Omental fat pad (tissue), 4 donors: ENCODE measurements at places on chromosomes 2 and 18. TPM values are rescaled to one million over a fixed set of nuclear protein-coding genes. Genes with fewer than 3 reads are reported as not detected.

DNA sequence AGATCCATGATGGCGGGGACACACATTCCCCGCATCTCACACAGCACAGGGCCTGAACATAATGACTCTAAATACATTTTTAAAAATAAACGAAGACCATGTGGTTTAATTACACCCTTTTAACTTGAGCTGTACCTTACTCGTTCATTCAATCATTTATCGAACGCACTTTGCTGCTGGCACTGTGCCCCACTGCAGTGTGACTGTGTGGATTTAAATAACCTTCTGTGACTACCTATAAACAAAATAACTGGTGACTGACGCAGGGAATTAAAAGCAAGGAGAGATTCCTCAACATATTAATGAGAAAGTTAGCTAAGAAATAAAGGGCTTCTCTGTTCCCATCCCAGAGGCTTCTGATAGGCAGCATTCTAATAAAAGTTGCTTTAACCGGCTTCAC, 10.9 kb upstream of the FZD7 start:
- DNase-seq, result no peak

DNA sequence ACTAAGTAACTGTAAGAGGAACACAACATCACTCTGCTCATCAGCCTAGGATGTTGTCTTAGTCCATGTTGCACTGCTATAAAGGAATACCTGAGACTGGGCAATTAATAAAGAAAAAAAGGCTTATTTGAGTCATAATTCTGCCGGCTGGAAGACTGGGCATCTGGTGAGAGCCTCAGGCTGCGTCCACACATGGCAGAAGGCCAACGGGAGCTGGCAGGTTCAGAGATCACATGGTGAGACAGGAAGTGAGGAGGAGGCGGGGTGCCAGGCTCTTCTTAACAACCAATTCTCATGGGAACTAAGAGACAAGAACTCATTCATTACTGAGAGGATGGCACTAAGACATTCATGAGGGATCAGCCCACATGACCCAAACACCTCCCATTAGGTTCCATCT, 46.8 kb downstream of the EPG5 start:
- DNase-seq, result peak; percentile 44

- no peak for DNase-seq
Measured at GRCh38 chr18:4125224-4125623, 329.9 kb downstream of the DLGAP1 start.

- no peak for DNase-seq
Measured at GRCh38 chr18:76042511-76042910, 452.5 kb downstream of the ZNF516 start.

DNA sequence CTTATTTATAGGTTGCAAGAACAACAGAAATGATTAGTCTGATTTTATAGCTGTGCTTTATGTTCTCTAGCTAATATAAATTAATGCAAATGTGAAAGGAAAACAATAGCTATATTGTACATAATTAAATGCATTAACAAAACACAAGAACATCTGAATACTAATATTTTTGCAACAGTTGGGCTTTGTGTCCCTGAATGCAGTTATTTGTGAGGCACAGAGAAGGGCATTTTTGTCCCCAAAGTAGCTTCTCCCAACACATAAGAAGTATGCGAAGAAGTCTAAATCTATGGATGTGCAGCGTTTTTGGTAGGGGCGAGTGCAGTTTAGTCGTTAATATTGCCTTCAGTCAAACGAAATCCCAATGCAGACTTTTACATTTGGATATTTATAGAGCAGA, 110.0 kb downstream of the MBP start:
- no peak for DNase-seq

DNA sequence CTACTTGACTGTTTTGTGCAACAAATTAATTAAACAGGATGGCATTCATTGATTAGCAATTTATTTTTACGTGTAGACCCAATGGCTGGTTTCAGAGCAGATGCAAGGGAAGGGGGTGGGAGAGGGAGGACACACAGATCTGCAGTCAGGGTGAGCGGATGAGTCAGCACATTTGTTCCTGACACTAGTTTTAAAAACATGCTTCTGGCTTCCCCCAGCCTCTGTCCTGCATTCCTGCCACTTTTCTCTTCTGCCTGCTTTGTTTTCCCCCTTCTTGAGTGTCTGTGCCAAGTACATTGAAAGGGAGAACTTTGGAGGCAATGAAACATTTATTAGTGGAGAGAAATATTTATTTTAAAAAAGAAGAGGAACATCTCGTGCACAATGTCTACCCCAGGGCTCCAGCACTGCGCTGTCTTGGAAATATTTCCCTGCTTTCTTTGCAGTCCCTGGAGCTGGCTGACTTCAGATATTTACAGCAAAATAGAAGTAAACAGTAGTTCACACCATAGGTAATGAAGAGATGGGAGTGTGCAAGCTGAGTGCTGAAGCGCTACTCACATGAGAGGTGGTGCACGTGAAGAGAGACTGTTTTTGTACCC, 52.2 kb downstream of the NRP2 start:
- DNase-seq, result no peak

- DNase-seq, result no peak
Measured at GRCh38 chr2:127093648-127094210, 13.2 kb downstream of the BIN1 start.

GRCh38 chr2:156565066-156565710, 129.0 kb downstream of the GPD2 start:
- DNase-seq, result no peak

DNA sequence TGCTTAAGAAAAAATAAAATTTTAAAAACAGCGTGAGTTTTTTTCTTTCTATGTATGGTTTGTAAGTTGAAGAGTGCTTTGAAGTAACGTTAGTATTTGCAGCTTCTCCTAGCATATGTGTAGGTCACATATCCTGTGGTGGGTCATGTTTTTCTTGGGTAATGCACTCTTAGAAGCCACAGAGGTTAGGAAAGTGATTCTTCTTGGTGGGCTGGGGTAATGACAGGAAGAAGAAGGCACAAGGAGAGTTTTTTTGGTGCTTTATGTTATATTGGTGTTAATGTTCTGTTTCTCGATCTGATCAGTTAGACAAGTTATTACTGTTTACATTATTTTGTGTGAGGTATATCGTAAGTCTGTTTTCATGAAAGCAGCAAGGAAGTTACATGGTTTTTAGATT, 109.0 kb downstream of the ICA1L start:
- no peak for DNase-seq

DNA sequence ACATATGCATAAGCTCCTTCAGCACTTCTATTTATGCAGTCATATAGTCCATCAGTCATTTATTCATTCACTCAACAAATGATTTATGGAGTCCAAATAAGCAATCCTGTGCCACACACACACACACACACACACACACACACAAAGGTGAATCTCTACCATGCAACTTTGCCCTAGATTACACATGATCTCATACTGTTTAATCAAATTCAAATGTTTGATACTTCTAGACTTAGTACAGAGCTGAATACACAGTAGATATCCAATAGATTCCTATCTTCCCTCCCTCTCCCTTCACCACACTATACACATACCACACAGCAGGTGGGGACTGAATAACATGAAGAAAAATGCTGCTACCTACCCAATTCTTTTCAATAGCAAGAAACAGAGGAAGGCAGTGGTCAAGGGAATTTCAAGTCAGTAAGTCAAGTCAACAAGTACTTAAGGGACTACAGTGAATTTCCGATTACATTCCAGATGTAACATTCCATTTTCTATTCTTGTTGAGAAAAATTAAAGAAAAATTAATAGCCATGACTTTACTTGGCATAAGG, 65.4 kb downstream of the EPG5 start:
- DNase-seq, result no peak

GRCh38 chr2:240186191-240186725, 45.8 kb upstream of the OTOS start:
- DNase-seq, result no peak

DNA sequence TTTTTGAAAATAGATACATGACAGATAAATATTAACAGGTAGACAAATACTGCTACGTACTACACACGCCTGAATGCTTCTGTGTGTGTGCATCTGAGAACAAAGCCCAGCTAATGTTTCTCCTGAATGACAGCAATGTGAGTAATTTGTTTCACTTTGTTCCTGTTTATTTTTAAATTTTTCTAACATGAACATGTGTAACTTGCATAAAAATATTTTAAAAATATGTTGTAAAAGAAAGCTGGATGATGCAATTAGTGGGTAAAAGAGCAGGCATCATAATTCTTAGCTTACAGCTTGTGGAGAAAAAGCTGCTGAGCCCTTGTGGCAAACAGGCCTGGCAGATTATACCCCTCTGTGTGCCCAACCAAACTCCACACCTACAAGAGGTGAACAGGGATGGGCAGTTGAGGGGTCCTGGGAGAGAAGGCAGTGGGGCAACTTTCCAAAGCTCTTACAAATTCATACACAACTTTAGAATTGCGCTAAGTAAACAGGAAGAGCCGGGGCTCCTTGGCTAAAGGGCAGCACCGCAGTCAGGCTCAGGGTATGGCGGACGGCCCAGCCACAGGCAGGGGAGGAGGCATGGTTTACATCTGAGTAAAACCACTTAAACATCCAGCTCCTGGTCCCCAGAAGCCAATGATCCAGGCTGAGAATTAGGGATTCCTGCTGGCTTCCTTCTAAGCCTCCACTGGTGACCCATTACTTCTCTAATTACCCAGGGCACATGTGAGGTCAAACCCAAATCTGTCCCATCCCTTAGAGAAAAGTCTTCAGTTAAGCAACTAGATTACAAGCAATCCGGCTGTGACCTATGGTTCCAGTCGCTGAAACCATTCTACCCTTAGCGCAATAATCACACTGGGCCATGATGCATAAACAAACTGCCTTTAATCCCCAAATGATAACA, 14.0 kb downstream of the PXDN start:
- DNase-seq, result peak; percentile 19

GRCh38 chr18:66623821-66624220, 19.9 kb upstream of the CDH19 start:
- no peak for DNase-seq

GRCh38 chr2:186560254-186560653, 29.6 kb upstream of the ITGAV start:
- DNase-seq, result no peak

DNA sequence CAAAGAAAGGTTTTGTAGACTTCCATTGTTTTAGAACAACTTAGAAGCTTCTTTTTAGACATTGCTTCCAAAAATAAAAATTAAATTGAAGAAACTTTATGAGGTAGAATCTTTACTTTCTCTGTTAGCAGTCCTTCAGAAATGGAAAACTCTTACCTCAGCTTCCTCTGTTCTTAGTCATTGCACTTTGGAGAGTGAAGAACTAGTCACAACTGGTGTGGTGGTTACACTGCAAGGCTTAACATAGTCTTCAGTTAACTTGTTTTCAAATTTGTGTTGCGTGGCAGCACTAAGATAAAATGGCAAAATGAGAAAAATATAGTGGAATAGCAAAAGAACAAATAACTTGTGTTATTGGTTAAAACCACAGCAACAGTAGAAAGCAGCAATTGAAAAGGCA, 332.6 kb downstream of the KIAA1328 start:
- no peak for DNase-seq

DNA sequence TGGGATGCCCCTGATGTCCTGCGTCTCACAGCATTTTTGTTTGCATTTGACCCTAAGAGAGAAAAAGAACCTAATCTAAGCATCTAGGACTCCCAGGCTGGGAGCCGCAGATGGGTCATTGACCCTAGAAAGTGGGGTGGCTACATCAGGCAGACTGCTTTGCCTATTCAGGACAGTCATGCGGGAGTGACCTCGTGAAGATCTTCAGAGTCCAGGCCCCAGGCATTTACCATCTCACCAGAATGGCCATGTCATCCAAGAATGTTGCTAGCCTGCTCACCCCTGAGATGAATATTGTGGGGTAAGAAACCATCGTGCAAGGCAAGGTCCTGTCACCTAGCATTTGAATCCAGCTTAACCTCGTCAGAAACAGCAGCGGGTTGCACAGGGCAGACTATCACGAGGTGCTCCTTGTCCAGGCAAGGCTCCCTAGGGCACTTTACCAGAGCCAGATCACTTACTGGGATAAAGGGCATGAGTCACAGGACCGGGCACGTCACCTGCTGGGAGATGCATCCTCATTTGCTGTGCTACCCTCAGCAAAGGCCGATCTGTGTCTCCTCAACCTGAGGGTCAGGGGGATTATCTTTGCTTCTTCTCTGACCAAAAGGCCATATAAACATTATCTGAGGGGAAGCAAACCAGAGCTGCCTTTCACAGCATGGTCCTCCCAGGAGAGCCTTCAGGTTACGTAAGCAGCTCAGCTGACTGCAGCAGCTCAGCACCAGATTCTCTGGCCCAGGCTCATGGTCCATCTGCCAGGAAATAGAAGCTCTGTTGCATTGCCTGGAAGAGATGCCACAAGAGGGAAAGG, 162.3 kb downstream of the ACKR3 start:
- no peak for DNase-seq

GRCh38 chr18:60493066-60493465, 120.5 kb upstream of the MC4R start:
- DNase-seq, result no peak

GRCh38 chr2:138474100-138474825, 27.3 kb upstream of the SPOPL start:
- DNase-seq, result no peak

- no peak for DNase-seq
Measured at GRCh38 chr2:215729985-215730620, 283.2 kb downstream of the MREG start.

DNA sequence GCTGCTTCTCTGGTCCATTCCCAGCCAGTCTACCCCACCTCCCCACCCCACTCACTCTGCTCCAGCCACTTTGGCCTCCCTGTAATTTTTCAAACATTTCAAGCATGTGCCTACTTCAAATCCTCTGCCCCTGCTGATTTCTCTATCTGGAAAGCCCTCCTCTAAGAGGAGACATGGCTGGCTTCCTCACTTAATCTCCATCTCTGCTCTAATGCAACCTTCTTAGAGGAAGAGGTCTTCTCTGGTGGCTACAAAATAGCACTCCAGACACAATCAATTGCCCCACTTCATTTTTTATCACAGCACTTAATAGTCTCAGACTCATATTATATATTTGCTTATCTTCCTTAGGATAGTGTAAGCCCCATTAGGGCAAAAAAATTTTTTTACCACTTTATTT, 161.1 kb upstream of the SLC39A10 start:
- no peak for DNase-seq

DNA sequence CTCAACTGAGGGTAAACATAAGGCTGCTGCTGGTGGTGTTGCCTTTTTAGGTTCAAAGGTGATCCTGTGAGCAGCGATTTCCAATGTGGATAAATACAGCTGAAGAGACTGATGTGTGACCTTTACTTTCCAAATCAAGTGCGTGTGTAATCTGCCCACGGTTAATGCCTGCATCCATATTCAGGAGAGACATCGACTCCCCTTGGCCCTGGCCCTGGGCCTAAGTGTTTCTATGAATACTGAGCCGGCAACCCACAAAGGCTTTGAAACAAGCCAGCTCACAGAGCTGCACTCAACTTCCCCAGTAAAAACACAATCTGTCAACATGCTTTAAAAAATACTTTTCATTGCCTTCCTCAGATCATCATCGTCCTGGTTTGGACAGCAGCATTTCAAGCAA, 1026.6 kb downstream of the TMEM182 start:
- DNase-seq, result no peak

The EPAS1 gene
- 980 TPM for total RNA-seq

The HOXD4 gene
- 2.6 TPM for total RNA-seq

The KRTCAP3 gene
- total RNA-seq, result 1.8 TPM

The DSG1 gene
- total RNA-seq, result 0.63 TPM

The PJVK gene
- total RNA-seq, result 2.5 TPM

The CCDC102B gene
- 6.7 TPM for total RNA-seq

The SH2D6 gene
- total RNA-seq, result not detected

The PTPRN gene
- not detected for total RNA-seq

The ANKRD30BL gene
- total RNA-seq, result not detected
